A549 treated with RU486 at 1 μM for 4 hours (cell line): ENCODE measurements at places on chromosomes 1 and 21. TPM values are rescaled to one million over a fixed set of nuclear protein-coding genes. Genes with fewer than 3 reads are reported as not detected.

The DDOST gene
- total RNA-seq = 174 to 214 TPM (median 206 TPM) in 5 replicates

The FCRLA gene
- not detected in 5 replicates for total RNA-seq

The TMCO4 gene
- total RNA-seq = 5.0 to 8.0 TPM (median 6.5 TPM) in 5 replicates

The DNAH14 gene
- total RNA-seq = 6.8 to 18.1 TPM (median 17.5 TPM) in 5 replicates

The KCNE1 gene
- total RNA-seq = not detected in 5 replicates

The OR10Z1 gene
- not detected in 5 replicates for total RNA-seq

The SPRR2B gene
- total RNA-seq = not detected in 5 replicates

The ADAR gene
- 66.7 to 78.3 TPM (median 77.1 TPM) in 5 replicates for total RNA-seq

The NGF gene
- 3.5 to 4.6 TPM (median 3.5 TPM) in 5 replicates for total RNA-seq

The SOD1 gene
- 371 to 454 TPM (median 398 TPM) in 5 replicates for total RNA-seq

The NFASC gene
- 1.1 to 2.0 TPM (median 1.2 TPM) in 5 replicates for total RNA-seq

The HSD11B1 gene
- total RNA-seq = not detected in 5 replicates
